Muscle of leg (tissue), 16 donors: ENCODE measurements at places on chromosomes 16 and 17. TPM values are rescaled to one million over a fixed set of nuclear protein-coding genes. Genes with fewer than 3 reads are reported as not detected.
A peak's percentile ranks its signal among the peaks of the same experiment; 100 is the strongest.

GRCh38 chr16:13630374-13630773, 289.6 kb upstream of the ERCC4 start:
- H3K27me3 ChIP-seq, result no peaks in the 10 kb centered on the region
- no peak for DNase-seq
- H3K27ac ChIP-seq, result no peak overlapping the region
- no peaks in the 10 kb centered on the region for H3K4me1 ChIP-seq
- H3K36me3 ChIP-seq, result no peaks in the 10 kb centered on the region
- no peak overlapping the region for H3K4me3 ChIP-seq

DNA sequence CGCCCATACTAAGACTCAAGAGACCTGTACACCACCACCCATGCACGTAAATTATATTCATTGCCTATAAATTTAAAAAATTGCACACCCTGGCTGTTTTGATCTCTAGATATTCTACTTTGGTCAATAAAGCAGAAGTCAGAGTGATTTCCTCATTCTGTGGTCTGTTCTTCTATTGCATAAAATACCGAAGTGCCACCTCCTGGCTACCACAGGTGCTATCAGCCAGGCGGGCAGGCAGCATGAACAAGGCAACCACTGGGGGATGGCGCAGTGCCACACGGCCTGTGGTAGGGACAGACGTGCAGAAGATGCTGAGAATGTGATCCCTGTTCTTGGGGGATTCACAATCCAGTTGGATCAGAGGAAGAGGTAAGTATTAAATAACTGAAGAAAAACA, 122.3 kb downstream of the CDK5R1 start:
- no peak overlapping the region for H3K4me3 ChIP-seq
- H3K36me3 ChIP-seq, result no peaks in the 10 kb centered on the region

The SLC6A2 gene
- 2.3 TPM for total RNA-seq

- peaks cover 6% of the 10 kb centered on the region for H3K27me3 ChIP-seq
- H3K36me3 ChIP-seq, result no peaks in the 10 kb centered on the region
- H3K4me3 ChIP-seq, result no peak overlapping the region
- H3K4me1 ChIP-seq, result no peaks in the 10 kb centered on the region
Measured at GRCh38 chr17:74723891-74724290, 11.2 kb upstream of the CD300LF start.

DNA sequence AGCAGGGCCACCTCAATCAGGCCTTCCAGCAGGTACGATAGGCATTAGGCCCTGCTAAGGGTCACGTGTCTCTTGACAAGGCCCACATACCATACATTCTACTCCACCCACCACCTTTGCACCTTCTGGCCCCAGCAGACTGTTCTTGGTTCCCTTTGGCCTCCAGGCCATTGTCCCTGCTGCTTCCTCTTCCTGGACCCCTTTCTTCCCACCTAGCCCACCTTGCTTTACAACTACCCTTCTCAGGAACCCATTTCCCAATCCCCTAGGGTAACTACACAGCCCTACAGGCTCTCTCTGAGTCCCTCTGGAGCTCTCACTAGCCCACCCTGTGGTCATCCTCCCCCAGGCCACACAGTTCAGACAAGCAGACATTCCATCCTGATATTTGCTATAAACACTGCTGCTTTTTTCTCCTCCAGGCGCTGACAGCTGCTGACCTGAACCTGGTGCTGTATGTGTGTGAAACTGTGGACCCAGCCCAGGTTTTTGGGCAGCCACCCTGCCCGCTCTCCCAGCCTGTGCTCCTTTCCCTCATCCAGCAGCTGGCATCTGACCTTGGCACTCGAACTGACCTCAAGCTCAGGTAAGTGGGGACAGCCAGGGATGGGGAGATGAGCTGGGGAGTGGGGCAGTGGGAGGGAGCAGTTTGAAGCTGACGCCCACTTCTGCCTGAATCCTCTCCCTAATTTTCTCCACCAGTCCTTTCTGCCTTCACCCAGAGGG, 1.4 kb upstream of the NRN1L start:
- peaks cover 77% of the 10 kb centered on the region for H3K36me3 ChIP-seq
- H3K27me3 ChIP-seq, result no peaks in the 10 kb centered on the region
- H3K4me3 ChIP-seq, result no peak overlapping the region
- peak overlapping the region; percentile 100 for H3K27ac ChIP-seq

DNA sequence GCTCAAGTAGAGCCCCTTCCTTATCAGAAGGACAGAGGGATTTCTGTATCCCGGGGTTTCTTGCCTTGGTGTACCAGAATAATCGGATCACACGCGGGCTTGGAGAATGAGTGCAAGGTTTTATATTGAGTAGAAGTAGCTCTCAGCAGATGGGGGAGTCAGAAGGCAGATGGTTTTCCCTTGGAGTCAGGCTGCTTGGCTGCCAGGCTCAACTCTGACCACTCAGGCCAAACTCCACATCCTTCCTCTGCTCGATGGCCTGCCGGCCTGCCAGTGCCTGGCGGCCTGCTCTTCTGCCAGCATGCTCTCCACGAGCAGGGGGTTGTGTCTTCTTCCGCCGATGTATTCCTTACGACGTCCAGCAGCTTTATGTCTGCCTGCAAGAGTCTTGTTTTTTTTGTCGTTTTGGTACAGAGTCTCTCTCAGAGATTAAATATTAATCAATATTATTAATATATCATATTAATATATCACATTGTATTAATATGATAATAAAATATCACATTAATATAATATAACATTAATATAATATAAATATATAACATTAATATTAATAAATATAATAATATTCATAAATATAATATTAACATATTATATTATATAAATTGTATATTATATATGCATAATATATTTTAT, 229.2 kb upstream of the WSCD1 start:
- no peaks in the 10 kb centered on the region for H3K4me1 ChIP-seq
- H3K27me3 ChIP-seq, result no peaks in the 10 kb centered on the region
- no peak overlapping the region for H3K4me3 ChIP-seq
- no peaks in the 10 kb centered on the region for H3K36me3 ChIP-seq

GRCh38 chr16:30694926-30695693, 3.9 kb upstream of the SRCAP start:
- H3K36me3 ChIP-seq, result peaks cover 3% of the 10 kb centered on the region
- no peak overlapping the region for H3K27ac ChIP-seq
- H3K4me3 ChIP-seq, result no peak overlapping the region
- peaks cover 16% of the 10 kb centered on the region for H3K4me1 ChIP-seq
- DNase-seq, result peak; percentile 16

DNA sequence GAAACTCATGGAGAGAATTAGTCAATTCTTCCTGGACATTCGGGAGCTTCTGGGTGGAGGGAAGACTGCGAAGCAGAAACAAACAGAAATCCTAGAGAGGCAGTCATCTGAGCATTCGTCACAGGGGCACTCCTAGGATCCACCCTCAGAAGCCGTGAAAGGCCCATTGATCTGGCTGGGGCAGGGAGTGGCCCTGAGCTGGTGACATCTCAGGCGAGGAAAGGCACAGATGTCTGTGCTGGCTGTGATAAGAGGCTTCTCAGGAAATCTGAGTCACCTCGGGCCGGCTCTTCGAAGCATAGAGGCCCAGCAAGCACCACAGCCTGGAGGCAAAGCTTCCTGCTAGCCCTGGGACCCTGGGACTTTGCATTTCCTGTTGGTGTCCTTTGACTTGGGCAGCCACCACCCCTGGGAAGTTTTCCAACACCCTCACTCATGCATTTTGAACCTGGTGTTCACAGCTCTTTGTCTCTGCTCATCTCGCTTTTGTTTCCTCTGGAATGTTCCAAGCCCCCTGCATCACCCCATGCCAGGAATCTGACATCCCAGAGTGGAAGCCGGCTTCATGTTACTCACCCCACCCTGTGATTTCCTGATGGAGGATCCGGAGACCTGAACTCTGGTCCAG, 23.3 kb upstream of the CDRT4 start:
- H3K36me3 ChIP-seq, result no peaks in the 10 kb centered on the region
- H3K27ac ChIP-seq, result peak overlapping the region; percentile 90
- peak; percentile 72 for DNase-seq
- H3K4me1 ChIP-seq, result peaks cover 27% of the 10 kb centered on the region

The CDH3 gene
- 0.27 TPM for total RNA-seq

The TBC1D3E gene
- not detected for total RNA-seq

DNA sequence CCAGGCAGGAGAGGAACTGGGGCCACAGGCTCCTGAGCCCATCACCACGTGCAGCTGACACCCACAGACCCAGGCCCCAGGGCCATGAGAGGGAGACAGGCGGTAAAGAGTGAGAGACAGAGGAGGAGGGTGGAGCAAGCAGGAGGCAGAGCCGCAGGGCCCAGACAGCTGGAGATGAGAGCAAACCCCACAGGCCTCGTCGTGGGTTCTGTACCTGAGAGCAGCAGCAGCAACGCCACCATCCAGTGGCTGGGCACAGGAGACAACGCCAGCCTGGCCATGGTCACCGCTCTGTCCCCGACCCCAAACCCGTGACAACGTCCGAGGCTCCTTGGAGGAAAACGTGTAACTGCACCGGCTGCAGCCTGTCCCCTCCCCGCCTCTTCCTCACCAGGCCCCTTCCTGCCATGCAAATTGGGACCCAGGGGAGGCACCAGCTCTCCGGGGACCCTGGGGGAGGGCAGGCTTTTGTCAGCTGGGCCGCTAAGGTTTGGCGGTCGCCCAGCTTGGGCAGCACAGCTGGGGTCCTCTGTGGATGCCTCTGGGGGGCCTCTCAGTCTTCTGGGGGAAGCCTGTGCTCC, at the start of gene CD79B:
TSS of gene CD79B (minus strand) at position 351 of the 581 bp plus-strand sequence. CDS start at position 281, 70 bp downstream.
- H3K4me1 ChIP-seq, result peaks cover 40% of the 10 kb centered on the region
- H3K27ac ChIP-seq, result peak within 1 kb of the TSS; percentile 13
- DNase-seq, result no peak
- no peaks in the 10 kb centered on the region for H3K36me3 ChIP-seq
- no peak within 1 kb of the TSS for H3K4me3 ChIP-seq
- H3K27me3 ChIP-seq, result no peaks in the 10 kb centered on the region

GRCh38 chr16:4087099-4087885, 28.9 kb downstream of the ADCY9 start:
- no peaks in the 10 kb centered on the region for H3K27me3 ChIP-seq
- DNase-seq, result no peak
- H3K4me1 ChIP-seq, result peaks cover 36% of the 10 kb centered on the region
- H3K27ac ChIP-seq, result no peak overlapping the region
- H3K4me3 ChIP-seq, result no peak overlapping the region
- H3K36me3 ChIP-seq, result no peaks in the 10 kb centered on the region

The TPSG1 gene
- not detected for total RNA-seq

The FADS6 gene
- not detected for total RNA-seq

GRCh38 chr17:28743243-28744103, at the start of gene TRAF4:
TRAF4 (plus strand) TSS chr17:28744011; CDS start chr17:28744113, 102 bp downstream.
- DNase-seq, result peak; percentile 93
- peak within 1 kb of the TSS; percentile 72 for H3K4me3 ChIP-seq
- no peaks in the 10 kb centered on the region for H3K27me3 ChIP-seq
- peak within 1 kb of the TSS; percentile 98 for H3K27ac ChIP-seq
- H3K4me1 ChIP-seq, result peaks cover 48% of the 10 kb centered on the region

- H3K4me3 ChIP-seq, result no peak overlapping the region
- H3K4me1 ChIP-seq, result no peaks in the 10 kb centered on the region
- DNase-seq, result peak; percentile 90
- H3K27ac ChIP-seq, result peak overlapping the region; percentile 21
- H3K27me3 ChIP-seq, result no peaks in the 10 kb centered on the region
Measured at GRCh38 chr16:76213860-76214259, 63.3 kb upstream of the CNTNAP4 start.

- H3K4me3 ChIP-seq, result no peak overlapping the region
- no peak for DNase-seq
- H3K27ac ChIP-seq, result no peak overlapping the region
- no peaks in the 10 kb centered on the region for H3K4me1 ChIP-seq
Measured at GRCh38 chr17:75450270-75450669, 6.2 kb upstream of the TMEM94 start.

GRCh38 chr17:64565563-64565962, 58.8 kb downstream of the CEP95 start:
- peaks cover 34% of the 10 kb centered on the region for H3K36me3 ChIP-seq
- H3K27me3 ChIP-seq, result no peaks in the 10 kb centered on the region
- no peaks in the 10 kb centered on the region for H3K4me1 ChIP-seq
- no peak overlapping the region for H3K27ac ChIP-seq
- DNase-seq, result peak; percentile 47

DNA sequence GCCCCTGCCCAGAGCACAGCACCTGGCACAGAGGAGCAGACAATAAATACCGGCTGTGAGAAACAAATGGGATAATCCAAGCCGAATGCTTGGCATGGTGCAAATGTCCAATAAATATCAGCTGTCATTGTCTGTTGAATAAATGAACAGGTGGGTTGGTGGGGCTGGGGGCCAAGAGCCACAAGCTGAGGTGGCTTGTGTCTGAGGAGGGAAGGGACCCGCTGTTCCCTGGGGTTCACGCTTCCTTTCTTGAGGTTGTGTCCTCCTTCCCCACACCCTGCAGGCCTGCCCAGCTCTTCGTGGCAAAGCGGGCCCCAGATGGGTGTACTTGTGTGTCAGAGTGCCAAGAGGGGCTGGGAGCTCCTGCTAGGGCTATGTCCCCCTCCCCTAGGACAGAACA, 38.6 kb downstream of the ARHGAP27 start:
- H3K36me3 ChIP-seq, result peaks cover 2% of the 10 kb centered on the region
- H3K4me1 ChIP-seq, result peaks cover 34% of the 10 kb centered on the region
- peaks cover 16% of the 10 kb centered on the region for H3K27me3 ChIP-seq
- H3K4me3 ChIP-seq, result no peak overlapping the region

The DDX42 gene
- 61.8 TPM for total RNA-seq

- H3K4me3 ChIP-seq, result no peak overlapping the region
- no peak overlapping the region for H3K27ac ChIP-seq
- no peak for DNase-seq
- no peaks in the 10 kb centered on the region for H3K4me1 ChIP-seq
- H3K36me3 ChIP-seq, result no peaks in the 10 kb centered on the region
- H3K27me3 ChIP-seq, result no peaks in the 10 kb centered on the region
Measured at GRCh38 chr16:57324749-57325148, 33.8 kb upstream of the CCL22 start.

GRCh38 chr16:85331688-85332087, 219.4 kb upstream of the CIBAR2 start:
- H3K4me1 ChIP-seq, result peaks cover 48% of the 10 kb centered on the region
- no peak overlapping the region for H3K4me3 ChIP-seq
- H3K27ac ChIP-seq, result no peak overlapping the region
- peaks cover 6% of the 10 kb centered on the region for H3K36me3 ChIP-seq
- no peak for DNase-seq

DNA sequence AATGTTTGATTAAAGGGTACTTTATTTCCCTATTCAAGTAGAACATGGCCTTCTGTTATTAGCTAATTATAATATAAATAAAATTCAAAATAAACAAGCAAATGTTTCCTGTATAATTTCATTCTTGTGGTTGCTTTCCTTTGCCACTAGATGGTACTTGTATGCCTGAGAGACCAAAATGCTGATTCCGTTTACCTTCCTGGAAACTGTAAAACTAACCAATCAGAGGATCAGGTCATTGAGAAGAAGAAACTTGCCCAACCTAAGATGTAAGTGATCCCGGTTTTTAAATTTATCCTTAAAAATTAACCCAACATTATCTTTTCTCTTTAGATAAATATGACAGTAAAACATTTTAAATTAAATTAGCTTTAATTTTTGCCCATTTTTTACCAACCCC, 8.1 kb upstream of the ABCA5 start:
- H3K27me3 ChIP-seq, result no peaks in the 10 kb centered on the region
- no peaks in the 10 kb centered on the region for H3K4me1 ChIP-seq
- no peak overlapping the region for H3K4me3 ChIP-seq
- no peak overlapping the region for H3K27ac ChIP-seq
- peak; percentile 24 for DNase-seq

- peak; percentile 54 for DNase-seq
- no peak overlapping the region for H3K27ac ChIP-seq
- H3K4me1 ChIP-seq, result no peaks in the 10 kb centered on the region
- H3K27me3 ChIP-seq, result peaks cover 4% of the 10 kb centered on the region
Measured at GRCh38 chr17:33234930-33235685, 58.0 kb downstream of the ASIC2 start.

The CSH1 gene
- total RNA-seq, result 21.9 TPM
